Stimulated activated CD4-positive, alpha-beta T cell treated with anti-CD3 and anti-CD28 coated beads, TNF-alpha, amount 100 ng/mL, for 4 hours (primary cell): ENCODE measurements at places on chromosomes 11 and 22.

GRCh38 chr11:24515632-24516031 is 18.8 kb downstream of the LUZP2 start:
- no peak for DNase-seq

DNA sequence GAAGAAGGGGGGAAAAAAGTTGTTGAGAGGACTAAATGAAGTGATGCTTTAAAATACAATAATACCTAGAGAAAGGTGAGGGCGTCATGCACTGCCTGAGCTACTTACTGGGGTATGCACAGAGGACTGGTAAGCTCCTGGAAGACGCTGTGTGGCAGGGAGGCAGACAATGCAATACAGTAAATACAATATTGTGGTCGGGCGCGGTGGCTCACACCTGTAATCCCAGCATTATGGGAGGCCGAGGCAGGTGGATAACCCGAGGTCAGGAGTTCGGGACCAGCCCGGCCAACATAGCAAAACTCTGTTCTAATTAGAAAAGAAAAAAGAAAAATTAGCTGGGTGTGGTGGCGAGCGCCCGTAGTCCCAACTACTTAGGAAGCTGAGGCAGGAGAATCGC is 683 bp upstream of the SYTL2 start:
- DNase-seq, result no peak

- DNase-seq, result no peak
Measured at GRCh38 chr22:38736257-38736570, 19.6 kb downstream of the SUN2 start.

GRCh38 chr11:119414321-119414720 is 8.7 kb downstream of the THY1 start:
- DNase-seq, result no peak

DNA sequence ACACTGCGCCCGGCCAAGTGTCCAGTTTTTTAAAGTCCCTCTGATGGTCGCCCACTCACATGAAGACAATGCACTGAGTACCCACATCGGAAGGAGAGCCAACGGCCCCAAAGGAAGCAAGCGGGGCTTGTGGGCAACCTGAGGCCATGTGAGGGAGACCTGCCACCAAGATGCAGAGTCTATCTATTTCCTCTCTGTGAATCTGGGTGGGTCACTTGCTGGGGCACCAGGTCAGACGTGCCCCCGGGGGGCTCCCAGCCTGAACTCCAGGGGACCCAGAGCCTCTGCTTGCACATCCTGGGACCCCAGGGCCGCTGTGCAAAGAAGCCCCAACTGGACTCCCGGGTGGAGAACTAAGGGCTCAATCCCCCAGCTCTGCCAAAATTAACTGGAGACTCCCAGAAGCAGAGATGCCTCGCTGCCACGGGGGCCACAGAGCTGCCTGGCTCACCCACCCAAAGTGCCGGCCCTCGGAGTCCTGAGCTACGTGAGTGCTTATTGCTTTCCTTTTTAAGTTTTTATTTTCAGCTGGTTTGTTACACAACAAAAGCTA is 106.4 kb downstream of the BRD1 start:
- no peak for DNase-seq

- DNase-seq, result no peak
Measured at GRCh38 chr22:19231986-19232385, 53.5 kb upstream of the SLC25A1 start.

GRCh38 chr11:75536786-75537641 is 11.3 kb upstream of the GDPD5 start:
- DNase-seq, result no peak

- DNase-seq, result no peak
Measured at GRCh38 chr11:130980071-130980862, 64.0 kb upstream of the SNX19 start.

DNA sequence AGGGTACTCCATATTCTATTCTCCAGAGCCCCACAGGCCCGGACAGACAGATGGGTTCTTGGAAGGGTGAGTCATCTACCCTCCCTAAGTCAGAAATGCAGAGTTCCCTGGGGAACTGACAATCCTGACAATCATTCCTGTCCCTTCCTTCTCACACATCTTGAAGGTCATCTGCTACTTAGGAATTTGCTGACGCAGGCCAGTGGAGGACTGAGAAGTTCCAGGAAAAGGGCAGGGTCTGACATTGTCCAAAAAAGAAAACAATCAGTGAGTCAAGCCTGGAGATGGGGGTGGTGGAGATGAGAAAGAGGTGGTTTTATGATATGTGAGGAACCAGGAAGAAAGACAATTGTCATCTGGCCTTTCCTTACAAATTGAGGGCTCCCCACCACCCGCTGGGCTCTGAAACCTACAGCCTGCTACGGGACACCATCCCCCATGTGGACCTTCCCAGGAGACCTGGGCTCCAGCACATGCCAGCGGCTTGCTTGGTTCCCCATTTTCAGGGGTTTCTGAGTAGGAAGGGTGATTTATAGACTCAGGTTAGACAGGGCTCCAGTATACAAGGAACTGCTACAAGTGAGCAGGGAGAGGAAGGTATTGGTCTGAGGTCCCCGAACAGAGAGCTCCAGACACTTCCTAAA is 12.9 kb downstream of the CD59 start:
- DNase-seq, result no peak

DNA sequence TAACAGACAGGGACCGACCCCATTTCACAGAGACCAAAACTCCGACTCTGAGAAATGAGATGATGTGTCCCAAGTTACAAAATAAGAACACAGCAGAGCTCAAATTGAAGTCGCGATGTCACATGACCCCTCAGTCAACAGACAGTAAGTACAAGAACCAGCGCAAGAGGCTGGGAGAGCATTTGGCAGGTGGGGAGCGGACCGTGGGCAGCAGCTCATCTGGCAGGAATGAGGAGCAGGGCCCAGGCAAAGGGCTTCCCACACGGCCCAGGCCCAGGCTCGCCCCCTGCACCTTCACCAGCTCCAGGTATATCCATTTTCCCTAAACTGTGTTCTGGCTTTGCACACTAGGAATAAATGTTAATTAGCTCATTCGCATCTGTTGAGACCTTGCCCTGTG is 34.3 kb downstream of the SCUBE1 start:
- DNase-seq, result no peak

- DNase-seq, result peak; percentile 76
Measured at GRCh38 chr22:30356449-30357235, at the start of the genes CCDC157 and SF3A1. Gene CCDC157, plus strand, starts transcription at chr22:30357007. Its CDS starts 8,994 bp downstream, at chr22:30366001. Gene SF3A1, minus strand, starts transcription at chr22:30356894. Its CDS starts 102 bp downstream, at chr22:30356792.

GRCh38 chr11:87031433-87032170 is 6.1 kb upstream of the TMEM135 start:
- DNase-seq, result no peak

- DNase-seq, result peak; percentile 72
Measured at GRCh38 chr22:37817705-37818408, 5.3 kb upstream of the GALR3 start.

DNA sequence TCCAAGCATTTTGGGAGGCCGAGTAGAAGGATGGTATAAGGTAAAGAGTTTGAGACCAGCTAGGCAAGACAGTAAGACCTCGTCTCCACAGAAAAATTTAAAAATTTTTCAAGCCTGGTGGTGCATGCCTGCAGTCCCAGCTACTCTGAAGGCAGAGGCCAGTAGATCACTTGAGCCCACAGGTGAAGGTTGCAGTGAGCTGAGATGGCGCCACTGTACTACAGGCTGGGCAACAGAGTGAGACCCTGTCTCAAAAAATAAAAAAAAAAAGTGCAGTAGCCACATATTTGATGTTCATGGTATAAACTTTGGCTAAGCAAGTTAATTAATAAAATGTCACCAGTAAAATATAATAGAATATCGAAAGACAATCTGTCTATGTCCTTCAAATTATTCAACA is 27.0 kb downstream of the LGR4 start:
- DNase-seq, result no peak

- no peak for DNase-seq
Measured at GRCh38 chr11:69463181-69463994, 18.1 kb upstream of the LINC01488 start.

DNA sequence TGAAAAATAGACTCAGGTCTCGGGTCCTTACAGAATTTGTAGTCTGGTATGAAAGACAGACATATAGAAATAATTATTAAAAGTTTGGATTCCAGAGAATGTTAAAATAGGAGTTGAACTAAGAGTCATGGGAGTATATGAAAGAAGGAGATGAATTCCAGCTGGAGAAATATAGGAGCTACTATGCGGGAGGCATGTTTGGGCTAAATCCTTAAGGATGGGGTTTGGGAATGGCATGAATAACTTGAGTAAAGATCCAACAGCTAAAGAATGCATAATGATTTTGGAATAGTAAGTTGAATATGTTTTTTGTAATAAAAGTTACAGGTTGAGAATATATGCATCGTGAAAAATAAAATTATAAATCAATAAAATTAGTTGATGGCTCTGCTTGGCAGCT is 129.4 kb upstream of the SLC5A12 start:
- no peak for DNase-seq

GRCh38 chr11:2576549-2576948 is 123.2 kb downstream of the KCNQ1OT1 start:
- DNase-seq, result no peak

GRCh38 chr11:112355726-112356125 is 95.1 kb upstream of the PLET1 start:
- DNase-seq, result no peak

GRCh38 chr11:118659314-118659952 is 20.0 kb downstream of the TREH start:
- peak; percentile 81 for DNase-seq

DNA sequence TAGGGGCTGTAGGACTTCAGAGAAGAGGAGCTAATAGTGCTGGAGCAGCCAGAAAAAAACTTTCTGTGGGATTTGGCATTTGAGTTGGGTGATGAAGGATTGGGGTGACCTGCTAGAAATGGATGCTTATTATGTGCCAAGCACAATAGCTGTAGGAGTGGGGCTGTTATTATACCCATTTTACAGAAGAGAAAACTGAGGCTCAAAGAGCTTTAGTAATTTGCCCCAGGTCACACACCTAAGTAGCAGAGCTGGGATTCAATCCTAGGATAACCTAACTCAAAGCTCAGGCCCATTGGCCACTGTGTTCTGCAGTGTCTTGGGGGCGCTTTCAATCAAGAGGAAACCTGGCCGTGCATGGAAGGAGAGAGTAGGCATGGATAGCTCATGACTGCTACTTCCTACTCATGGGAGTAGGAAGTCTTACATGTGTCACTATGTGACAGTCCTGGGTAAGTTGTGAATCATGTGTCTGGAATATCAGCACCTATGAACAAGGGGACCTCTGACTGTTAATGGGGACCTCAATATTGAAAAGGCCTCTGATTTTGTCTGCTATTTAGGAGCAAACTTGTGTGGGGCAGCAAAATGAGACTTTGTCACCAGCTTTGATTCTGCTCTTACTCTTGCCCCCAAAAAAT is 6.1 kb upstream of the ELF5 start:
- DNase-seq, result no peak

DNA sequence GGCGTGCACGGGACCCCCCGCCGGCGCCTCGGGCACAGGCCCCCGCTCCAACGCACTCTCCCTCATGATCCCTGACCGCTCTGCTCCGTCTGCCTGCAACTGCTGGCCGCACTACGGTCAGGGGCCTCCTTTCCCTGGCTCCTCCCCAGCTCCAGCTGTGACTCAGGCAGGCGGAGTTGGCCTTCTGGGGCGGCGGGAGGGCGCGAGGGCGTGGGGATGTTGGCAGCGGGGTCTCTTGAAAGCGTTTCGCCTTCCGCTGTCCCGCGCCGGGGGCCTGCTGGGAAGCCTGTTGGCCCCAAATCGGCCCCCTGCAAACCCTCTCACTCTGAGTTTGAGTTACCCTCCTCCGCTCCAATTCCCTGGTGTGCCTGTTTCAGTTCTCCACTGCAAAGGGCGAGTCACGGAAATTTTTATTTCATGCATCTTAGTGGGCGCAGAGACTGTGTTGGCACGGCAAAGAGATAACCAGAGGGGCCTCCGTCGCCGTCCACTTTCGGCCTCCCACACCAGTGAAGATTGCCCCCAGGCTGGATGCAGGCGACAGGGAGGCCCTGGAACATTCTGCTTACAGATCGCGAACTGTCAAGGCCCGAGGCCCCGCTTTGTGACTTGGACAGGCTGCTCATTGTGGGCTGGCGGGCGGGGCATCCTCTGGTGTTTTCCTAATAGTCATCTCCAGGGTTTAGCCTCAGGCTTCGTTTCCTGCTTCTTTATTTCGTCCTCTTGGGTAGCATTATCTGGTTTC is at the start of gene CAVIN3:
TSS of gene CAVIN3 (minus strand) at position 91 of the 745 bp plus-strand sequence. CDS start at position 66, 25 bp downstream.
- DNase-seq, result no peak

GRCh38 chr11:56842814-56843794 is 94.6 kb upstream of the OR9G4 start:
- DNase-seq, result no peak

- DNase-seq, result no peak
Measured at GRCh38 chr11:72232260-72233055, 7.9 kb downstream of the INPPL1 start.

DNA sequence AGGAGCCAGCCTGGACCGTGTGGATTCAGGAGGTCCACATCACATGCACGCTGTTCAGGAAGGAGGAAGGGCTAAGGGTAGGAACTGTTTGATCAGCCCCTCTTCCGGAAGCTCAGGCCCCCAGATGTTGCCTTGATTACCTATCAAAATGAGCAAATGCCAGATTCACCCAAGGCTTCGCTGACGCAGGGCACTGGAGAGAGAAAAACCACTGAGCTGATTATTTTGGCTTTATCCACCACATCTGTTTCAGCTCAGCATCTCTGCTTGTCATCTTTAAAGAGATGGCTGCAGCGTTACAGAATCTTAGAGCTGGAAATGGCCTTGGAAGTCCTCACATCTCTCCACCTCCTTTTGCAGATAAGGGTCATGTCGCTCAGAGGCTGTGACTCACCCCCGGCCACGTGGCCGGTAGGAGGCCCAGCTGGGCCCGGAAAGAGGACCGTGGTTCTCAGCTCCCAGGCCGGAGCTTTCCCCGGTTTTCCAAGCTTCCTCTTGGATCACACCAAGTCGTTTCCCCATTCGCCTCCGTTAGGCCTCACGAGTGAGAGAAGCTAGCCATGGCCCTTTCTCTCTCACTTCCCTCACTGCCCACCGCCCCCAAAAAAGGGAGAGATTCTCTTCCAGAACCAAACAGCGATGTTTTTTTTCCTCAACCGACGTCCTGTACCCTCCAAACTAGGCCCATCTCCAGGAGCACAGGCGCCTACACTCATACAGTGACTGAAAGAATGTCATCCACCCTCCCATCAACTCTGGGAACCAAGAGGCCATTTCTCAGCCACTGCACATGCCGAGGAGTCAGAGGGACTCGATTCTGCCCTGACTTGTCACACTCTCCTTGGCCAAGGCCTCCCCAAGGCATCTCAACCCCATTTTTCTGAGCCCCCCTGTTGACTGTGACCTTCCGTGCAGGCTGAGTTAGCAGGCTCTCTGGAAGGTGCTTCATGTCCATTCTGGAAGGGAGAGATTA is 37.6 kb downstream of the LIF start:
- DNase-seq, result no peak

DNA sequence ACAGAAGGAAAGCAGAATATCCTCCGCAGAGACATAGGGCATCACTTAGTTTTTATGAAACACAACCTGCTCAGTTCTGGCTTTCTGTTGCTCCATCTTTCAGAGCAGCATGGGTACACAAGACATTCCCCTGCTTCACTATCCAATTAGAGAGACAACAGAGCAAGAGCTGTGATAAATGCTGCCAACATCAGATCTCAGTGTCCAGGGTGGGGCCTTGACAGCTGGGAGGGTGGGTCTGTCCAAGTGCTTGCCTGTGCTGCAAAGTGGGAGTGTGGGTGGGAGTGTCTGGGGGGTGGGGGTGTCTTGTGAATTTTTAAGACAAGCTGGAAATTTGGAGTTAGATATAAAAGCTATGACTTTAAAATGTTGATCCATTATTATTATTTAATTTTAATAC is 369.6 kb downstream of the TENM4 start:
- no peak for DNase-seq
